Activated CD4-positive, alpha-beta T cell treated with anti-CD3 and anti-CD28 coated beads, Interleukin-2, amount 10 ng/mL, durations not matched to agents 7 days and 5 days (primary cell): ENCODE measurements at places on chromosomes 2 and 18.

DNA sequence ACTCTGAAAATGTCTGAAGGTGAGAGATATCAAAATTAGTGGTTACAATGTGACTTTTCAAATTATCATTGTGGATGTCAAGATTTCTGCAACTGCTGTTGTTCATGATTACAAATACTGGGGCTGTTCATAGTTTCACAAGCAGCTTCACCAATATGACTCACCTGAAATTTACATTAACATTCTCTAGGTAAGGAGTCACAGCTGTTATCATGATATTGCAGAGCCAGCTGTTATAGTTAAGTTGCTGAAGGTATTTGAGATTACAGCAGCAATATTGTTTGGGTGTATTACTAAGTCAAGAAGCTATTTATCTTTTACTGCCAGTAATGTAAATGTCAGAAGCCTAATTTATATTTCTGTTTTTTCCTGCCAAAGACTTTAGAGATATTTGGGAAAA is 140.0 kb downstream of the MC4R start:
- no peak for DNase-seq

GRCh38 chr2:200658278-200658864 is 72.6 kb downstream of the AOX1 start:
- DNase-seq = no peak

- DNase-seq = no peak
These were observed 67.6 kb downstream of the AGAP1 start for GRCh38 chr2:235561450-235561849.

DNA sequence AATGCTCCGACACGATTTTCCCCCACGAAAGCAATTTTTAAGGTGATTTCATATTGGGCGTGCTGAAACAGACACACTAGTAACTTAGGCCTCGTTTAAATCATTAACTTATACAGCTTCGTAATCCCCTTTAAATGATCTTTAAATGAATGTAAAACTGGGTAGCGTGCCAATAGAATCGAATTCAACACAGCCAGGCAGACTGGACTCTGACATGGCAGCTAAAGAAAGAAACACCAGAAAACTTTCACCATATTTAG is 2.4 kb upstream of the ID2 start:
- no peak for DNase-seq

GRCh38 chr2:36775261-36775660 is 78.8 kb downstream of the VIT start:
- DNase-seq = no peak

GRCh38 chr2:145669301-145669700 is 1149.4 kb upstream of the ZEB2 start:
- no peak for DNase-seq

GRCh38 chr18:35289727-35290093 is 319 bp downstream of the ZSCAN30 start:
- DNase-seq = peak; percentile 48

- no peak for DNase-seq
These were observed 90.6 kb downstream of the KCTD1 start for GRCh38 chr18:26457611-26458353.

GRCh38 chr2:122851972-122852531 is 1096.6 kb downstream of the TSN start:
- DNase-seq = no peak

GRCh38 chr2:41928526-41928925 is 119.3 kb upstream of the PKDCC start:
- DNase-seq = no peak

DNA sequence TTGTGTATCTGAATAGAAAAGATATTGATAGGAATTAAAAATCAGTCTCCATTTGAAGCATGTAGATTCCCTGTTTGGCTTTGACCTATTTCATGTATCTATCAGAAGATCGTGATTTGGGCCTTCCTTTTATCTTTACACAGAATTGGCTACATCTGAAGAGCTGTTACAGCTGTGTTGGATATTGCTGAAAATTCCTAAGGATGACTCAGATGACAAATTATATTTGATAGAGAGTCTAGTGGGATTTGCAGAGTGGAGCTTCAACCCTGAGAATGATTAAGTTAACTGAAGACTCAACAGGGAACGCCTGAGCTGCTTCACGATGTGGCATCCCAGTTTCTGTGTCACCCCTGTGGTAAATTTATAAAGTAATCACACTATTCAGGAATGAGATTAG is 4.9 kb upstream of the COL3A1 start:
- DNase-seq = no peak

- DNase-seq = no peak
These were observed 452.2 kb downstream of the MBD2 start for GRCh38 chr18:53772293-53772692.

GRCh38 chr2:36565712-36566111 is 32.3 kb downstream of the FEZ2 start:
- DNase-seq = no peak

GRCh38 chr2:88148929-88149438 is 21.1 kb upstream of the FABP1 start:
- DNase-seq = no peak

DNA sequence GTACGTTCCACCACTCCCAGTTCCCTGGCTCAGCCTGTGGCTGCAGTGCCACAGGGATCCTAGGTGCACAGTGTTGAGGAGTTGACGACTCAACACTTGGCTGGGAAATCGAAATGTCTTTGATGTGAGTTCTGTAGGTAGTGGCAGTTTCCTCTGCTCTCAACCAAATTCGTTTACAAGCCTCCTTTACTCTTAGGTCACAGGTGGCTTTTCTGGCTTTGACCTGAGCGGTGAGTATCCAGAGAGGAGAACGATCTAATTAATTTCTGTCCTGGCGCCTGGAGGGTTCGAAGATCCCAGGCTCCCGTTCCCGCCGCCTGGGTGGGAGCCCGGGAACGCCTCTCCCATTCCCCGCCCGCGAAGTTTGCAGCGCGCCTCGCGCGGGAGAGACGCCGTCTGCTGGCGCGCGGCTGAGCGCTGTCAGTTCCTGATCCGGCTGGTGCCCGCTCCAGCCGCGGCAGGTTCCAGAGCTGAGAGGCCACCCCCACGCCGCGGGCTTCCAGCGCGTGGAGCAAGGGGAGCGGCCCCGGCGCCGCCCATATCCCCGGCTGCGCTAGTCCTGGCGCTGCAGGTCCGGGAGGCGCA is at the start of gene LAMA3:
Gene LAMA3, plus strand, starts transcription at position 423 of the 585 bp plus-strand sequence. CDS start 231 bp downstream, outside the sequence.
- peak; percentile 22 for DNase-seq

DNA sequence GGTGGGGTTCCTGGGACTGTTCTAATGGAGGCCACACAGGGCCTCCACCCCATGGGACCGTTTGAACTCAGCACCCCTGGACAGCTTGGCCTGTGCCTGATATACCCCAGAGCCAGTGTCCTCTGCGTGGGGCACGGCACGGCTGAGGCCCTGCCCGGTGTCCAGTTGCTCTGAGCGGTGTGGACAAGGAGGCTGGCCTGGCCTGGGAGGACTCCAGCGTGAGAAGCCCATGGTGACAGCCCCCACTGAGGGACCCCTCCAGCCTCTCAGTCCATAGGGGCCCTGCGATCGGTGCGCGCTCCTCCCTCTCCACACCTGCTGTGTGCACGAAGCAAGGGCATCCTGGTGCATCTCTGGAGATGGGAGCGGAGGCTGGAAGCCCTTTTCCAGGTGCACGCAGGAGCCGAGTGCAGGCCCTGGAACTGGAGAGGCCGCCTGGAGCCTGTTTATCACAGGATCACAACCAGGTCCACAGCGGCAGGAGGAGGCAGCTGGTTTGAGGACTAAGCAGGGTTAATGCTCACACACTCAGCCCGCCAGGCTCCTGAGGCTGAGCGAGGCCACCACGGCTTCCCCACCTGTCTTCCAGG is 120.2 kb downstream of the PTGR3 start:
- DNase-seq = no peak

- DNase-seq = no peak
These were observed 298.3 kb downstream of the ICOS start for GRCh38 chr2:204234879-204235278.

- DNase-seq = no peak
These were observed 48.5 kb downstream of the CCDC138 start for GRCh38 chr2:108835040-108835439.

DNA sequence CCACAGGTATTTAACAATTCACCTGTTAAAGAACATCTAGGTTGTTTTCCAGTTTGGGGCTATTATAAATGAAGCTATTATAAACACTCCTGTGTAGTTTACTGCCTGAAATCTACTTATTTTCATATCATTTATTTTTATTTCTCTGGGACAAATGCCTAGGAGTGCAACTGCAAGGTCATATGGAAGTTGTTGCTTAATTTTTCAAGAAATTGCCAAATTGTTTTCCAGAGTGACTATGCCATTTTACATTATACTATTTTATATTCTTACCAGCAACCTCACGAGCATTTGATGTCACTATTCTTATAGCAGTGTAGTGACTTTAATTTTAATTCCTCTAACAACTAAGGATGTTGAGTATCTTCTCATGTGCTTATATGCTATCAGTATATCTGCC is 298.4 kb downstream of the EXOC6B start:
- no peak for DNase-seq

DNA sequence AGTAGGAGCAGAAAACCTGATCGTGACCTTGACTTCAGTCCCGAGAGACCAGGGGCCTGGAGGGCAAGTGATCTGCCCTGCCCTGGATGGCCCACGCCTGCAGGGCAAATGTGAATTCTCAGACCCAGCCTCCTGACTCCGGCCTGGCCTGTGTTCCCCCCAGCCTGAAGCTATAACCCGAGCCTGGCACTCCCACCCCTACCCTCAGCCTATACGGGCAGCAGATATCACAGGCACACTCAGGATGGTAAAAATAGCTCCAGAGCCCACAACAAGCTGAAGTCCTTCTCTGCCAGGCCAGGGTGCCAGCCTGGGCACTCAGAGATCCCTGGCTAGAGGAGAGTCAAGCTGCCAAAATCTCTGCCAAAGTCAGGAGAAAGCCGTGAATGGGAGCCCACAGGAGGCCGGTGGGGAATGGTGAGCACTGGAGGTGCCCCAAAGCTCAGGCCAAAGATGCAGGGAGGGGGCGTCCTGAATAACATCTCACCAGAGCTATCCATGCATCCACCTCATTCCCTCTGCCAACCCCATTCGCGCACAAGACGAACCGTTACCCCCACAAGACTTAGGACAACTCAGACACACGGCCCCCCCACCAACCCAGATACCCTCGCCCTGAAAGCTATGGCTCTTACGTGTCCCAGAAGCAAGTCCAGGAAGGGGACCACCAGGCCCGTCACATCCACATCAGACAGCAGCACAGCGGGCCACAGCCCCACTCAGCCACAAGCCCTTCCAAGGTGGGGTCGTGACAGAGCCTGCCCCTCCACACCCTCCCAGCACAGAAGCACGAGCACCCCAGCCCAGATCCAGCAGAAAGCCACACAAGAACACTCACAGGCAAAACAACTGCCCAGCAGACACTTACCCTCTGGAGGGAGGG is 144.9 kb downstream of the TNS1 start:
- DNase-seq = no peak

DNA sequence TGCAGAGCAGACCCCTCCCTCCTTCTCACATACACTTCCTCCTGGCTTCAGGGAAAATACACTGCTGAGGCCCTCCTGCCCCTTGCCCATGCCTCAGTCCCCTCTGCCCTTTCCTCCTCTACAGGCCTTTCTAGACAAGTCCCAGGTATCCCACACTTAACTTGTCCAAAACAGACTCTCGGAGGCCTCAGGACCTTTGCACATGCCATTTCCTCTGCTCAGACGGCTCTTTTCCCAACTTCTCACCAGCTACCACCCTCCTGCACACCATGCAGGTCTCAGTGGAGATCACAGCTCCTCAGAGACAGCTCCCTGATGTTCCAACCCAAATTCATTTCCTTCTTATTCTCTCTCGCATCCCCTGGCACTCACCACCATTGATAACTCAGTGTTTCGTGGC is 11.7 kb downstream of the TBC1D8 start:
- no peak for DNase-seq

- DNase-seq = no peak
These were observed 66.6 kb downstream of the MTCL1 start for GRCh38 chr18:8771930-8772329.

DNA sequence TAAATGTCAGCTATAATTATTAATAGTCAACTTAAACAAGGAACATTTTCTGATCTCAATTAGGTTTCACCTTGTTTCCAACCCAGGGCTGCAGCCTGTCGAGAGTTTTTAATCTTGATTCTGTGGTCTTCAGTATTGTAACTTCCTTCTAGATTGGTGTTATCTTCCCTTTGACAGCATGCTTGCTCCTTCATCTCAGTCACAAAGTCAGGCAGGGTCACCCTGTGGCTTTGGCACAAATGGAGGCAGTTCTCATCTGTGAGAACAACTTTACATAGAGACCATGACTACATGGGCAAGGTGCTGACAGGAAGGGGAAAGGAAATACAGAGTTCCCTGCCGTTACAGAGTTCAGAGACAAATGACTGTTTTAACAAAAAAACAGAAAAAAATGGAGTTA is 50.5 kb downstream of the HNRNPLL start:
- DNase-seq = no peak

GRCh38 chr2:16507655-16508489 is 157.8 kb downstream of the CYRIA start:
- no peak for DNase-seq

GRCh38 chr2:108612514-108613183 is 78.4 kb downstream of the LIMS1 start:
- DNase-seq = peak; percentile 39
